Activated CD4-positive, alpha-beta T cell treated with anti-CD3 and anti-CD28 coated beads, Interleukin-2, Interleukin-4, amounts not matched to agents 100 ng/mL and 50 ng/mL, durations not matched to agents 16 hours and 8 hours (primary cell): ENCODE measurements at places on chromosomes 4 and X.

GRCh38 chrX:69062493-69062892 is 102.8 kb downstream of the PJA1 start:
- DNase-seq, result no peak

GRCh38 chrX:17566740-17567139 is 170.6 kb upstream of the SCML1 start:
- no peak for DNase-seq

DNA sequence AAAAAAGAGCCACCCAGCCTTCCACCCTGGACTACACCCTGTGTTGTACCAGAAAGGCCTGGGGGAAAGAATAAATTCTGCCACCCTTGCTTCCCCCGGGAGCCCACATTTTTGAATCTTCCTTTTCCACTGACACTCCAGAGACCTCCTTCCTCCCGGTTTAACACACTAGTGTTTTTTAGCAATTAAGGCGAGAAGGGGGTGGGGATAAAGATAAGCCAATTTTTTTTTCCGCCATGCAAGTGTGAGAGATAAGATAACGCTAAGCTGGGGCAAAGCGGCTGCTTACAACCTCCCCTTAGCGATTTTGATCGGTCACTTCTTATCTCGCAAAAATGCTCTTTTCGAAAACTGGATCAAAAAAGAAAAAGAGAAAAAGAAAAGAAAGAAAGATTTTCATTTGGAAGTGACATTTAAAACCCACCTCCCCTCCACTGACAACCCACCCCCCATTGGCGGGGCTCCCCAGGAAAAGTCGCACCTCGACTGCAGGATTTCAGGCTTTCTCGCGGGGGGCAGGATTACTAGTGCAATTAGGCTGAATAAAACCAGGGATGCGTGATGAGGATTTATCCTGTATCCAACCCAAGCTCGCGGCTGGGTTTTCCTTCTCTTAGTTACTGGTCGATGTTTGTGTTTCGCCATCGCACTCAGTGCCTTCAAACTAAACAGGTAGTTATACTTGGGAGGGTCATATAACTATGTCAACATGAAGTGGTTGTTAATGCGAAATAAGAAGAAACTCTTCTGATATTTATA is 6.0 kb upstream of the BCOR start:
- no peak for DNase-seq

DNA sequence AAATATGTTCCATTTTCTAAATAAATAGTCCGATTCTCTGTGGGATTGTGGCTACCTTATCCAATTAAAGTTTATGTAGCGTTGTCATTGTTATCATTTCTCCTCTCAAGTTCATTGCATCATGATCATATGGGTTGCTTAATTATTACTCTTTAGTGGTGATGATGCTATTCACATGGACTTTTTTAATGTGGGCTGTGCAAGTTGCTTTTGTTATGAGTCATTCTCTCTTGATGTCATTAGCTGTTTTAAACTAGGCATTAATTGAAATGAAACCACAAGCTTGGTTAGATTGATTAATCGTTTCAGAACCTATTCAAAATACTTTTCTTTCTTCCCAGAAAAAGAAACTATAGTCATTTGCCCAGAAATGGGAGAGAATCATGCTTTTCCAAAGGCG is 38.2 kb downstream of the NHS start:
- DNase-seq, result peak; percentile 0

DNA sequence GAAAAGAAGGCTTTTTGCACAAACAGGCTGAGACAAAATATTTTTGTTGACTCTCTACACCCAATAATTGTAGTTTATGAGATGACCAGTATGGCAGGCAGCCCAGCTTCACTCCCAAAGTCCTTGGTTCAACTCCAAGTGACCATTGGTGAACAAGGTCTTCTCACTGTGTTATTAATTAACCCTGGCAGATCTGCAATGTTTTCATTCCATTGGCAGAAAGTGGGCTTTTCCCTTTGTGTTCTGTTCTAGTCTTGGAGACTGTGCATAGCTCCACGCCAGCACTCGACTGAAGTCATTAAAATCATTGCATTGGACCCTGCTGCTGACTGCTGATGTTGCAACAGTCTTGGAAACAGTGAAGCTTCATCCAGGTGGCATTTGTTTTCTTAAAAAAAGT is 277.3 kb upstream of the HAND2 start:
- DNase-seq, result no peak

- DNase-seq, result no peak
Measured at GRCh38 chr4:56990109-56990905, 11.6 kb downstream of the POLR2B start.

- peak; percentile 43 for DNase-seq
Measured at GRCh38 chrX:47311932-47312774, 58.2 kb upstream of the ZNF157 start.

GRCh38 chr4:98222306-98222705 is 38.9 kb upstream of the RAP1GDS1 start:
- no peak for DNase-seq

DNA sequence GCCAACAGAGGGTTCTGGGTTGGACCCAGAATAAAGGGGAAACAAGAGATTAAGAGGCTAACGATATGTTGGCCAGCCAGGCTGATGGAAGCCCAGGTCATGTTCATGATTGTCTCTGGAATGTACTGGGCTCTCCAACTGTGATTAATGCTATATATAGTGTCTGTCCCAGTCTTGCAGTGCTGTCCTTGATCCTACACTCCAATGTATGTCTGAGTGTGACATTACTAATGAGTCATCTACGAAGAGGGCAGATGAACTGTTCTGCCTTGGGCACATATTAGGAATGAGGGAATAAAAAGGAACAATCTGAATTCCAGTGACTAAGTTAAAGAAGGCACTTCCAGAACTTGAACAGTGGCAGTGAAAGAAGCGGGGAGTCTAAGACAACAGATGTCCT is 142.1 kb downstream of the PDGFRA start:
- DNase-seq, result no peak

DNA sequence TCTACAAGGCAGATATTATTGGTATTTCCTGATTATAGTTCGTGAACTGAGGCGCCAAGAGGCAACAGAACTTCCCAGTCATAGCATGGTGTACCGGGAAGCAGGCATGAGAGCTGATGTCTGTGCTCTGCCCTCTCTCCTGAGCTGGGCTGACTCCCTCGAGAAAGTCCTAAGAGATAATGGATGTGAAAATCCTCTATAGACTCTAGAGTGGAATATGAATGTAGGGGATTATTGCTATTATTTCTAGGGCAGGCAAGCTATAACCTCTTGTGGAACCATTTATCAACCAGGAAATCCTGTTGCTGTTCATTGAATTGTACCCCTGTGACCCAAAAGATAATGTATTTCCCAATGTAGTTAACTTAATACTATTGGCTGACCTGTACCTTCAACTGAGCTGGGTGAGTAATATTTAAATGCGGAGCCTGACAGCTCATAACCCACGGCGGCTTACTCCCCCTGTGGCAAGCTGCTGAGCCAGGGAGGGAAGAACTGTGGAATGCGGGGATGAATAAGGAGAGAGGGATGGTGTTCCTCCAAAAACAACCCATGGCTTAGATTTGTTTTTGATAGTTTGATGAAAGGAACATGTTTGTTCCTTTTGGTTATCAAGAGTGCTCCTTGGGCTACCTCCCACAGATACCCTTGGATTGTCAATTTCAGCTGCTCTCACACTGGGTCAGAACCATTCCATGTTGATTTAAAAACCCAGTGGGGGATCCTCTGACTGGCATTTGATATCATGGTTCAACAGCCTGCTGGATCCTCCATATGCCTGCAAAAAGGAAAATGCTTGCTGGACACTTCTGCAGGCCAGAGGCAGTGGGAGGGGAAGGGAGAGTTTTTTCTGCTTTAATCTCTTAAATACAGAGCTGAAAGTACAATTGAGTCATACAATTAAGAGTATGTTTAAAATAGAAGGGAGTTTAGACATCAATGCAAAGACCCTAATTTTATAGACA is 339.0 kb upstream of the BOD1L1 start:
- no peak for DNase-seq

- no peak for DNase-seq
Measured at GRCh38 chr4:187665086-187665485, 330.5 kb upstream of the ZFP42 start.

- peak; percentile 47 for DNase-seq
Measured at GRCh38 chr4:113760795-113761619, 531 bp downstream of the CAMK2D start.

DNA sequence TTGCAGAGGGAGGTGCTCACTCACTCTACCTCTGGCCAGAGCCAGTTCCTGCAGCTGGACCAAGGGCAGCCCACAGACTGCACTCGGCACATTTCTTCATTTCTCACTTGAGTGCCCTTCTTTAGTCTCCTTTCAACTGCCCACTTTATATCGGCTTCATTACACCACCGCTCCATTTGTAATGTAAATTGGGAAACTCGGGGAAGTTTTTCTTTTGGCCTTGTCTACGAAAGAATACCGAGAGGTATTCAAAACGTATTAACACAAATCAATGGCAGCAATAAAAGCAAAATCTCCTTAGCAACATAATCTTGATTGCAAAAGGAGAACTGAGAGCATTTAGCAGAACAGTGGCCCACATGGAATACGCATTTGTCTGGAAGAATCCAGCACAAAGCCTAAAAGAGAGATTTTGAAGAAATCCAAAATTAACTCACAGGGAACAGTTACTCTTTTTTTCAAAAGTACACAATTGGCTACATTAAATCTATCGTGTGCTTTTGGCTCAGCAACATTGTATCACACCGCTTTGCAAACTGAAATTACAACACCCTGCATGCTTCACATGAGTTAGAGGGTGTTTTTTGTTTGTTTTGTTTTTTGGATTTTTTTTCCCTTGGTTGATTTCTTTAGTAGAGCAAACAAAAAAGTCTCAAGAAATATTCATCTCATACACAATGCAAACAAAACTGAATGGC is 62.6 kb downstream of the CHIC2 start:
- DNase-seq, result no peak

DNA sequence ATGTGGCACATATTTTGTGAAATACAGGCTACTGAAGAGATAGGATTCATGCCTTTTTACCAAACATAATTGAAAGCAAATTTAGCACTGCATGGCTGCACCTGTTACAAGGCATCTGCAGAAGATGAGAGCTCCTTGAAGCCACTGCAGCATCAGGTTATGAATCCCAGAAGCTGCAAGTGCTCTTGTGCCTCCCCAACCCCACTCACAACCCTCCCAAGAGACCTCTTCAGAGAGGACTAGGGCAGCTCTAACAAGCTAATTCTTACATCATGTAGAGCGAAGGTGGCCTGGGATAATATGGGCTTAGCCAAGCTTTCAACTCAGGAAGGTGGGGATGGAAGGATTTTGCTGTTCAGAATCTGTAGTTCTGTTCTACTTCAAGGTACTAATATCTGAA is 27.2 kb downstream of the MFAP3L start:
- DNase-seq, result no peak

- no peak for DNase-seq
Measured at GRCh38 chrX:21948897-21949578, 8.5 kb downstream of the SMS start.

DNA sequence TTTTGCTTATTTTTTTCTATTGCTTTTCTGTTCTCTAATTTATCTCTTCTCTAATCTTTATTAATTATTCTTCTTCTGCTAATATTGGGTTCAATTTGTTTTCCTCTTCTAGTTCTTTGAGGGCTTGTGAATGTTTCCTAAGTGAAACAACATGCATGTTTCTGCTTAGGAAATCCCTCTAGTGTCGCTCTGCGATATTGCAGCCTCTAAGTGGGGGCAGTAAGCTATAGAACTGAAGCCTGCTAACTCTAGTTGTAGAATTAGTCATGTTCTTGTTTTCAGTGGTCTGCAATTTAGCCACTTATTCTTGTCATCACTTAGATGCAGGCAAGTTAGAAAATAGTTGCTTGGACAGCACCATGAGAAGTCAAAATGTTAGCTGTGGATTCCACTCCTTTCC is 222.6 kb downstream of the SPIN4 start:
- DNase-seq, result peak; percentile 53
